Fibroblast of the aortic adventitia (primary cell): ENCODE measurements at places on chromosomes 13 and 19. TPM values are rescaled to one million over a fixed set of nuclear protein-coding genes. Genes with fewer than 3 reads are reported as not detected.

DNA sequence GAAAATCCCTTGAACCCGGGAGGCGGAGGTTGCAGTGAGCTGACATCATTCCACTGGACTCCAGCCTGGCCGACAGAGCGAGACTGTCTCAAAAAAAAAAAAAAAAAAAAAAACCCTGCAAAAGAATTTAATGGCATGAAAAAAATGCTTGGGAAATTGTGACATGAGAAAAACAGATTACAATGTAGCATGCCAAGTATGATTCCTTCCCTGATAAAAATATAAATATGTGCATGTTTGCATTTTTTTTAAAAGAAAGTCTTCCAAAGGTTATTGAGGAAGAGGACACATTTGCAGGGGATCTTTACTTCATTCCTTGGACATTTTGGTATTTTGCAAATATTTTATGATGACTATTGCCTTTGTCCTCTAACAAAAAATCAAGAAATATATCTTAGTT lies 14.5 kb upstream of the ZBTB32 start:
- DNase-seq = peak; percentile 46

The CCDC122 gene
- 1.1 and 11.2 TPM in 2 replicates for total RNA-seq

The ZNF763 gene
- total RNA-seq = 0.27 and 3.4 TPM in 2 replicates

- no peak for DNase-seq
Measured at GRCh38 chr13:26596458-26596857, 39.0 kb downstream of the WASF3 start.

DNA sequence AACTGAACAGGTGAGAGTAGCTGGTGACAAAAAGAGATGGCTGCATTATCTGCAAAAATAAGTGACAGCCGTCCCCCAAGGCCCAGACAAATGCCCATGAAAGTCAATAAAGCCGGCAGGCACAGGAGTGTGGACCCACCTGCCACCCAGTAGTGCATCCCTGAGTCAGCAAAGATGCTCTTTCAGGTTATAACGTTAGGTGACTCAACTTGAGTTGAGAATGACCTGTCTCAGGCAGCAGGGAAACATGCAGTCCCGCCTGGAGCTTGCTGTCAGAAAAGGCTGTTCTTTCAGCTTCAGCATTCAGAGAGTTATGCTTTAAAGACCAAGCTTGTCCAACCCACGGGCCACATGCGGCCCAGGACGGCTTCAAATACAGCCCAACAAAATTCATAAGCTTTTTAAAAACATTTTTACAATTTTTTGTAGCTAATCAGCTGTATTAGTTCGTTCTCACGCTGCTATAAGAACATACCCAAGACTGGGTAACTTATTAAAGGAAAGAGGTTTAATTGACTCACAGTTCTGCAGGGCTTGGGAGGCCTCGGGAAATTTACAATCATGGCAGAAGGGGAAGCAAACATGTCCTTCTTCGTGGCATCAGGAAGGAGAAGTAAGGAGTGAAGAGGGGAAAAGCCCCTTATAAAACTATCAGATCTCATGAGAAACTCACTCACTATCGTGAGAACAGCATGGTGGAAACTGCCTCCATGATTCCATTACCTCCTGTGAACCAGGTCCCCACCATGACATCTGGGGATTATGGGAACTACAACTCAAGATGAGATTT lies 110.4 kb downstream of the RAB20 start:
- no peak for DNase-seq

DNA sequence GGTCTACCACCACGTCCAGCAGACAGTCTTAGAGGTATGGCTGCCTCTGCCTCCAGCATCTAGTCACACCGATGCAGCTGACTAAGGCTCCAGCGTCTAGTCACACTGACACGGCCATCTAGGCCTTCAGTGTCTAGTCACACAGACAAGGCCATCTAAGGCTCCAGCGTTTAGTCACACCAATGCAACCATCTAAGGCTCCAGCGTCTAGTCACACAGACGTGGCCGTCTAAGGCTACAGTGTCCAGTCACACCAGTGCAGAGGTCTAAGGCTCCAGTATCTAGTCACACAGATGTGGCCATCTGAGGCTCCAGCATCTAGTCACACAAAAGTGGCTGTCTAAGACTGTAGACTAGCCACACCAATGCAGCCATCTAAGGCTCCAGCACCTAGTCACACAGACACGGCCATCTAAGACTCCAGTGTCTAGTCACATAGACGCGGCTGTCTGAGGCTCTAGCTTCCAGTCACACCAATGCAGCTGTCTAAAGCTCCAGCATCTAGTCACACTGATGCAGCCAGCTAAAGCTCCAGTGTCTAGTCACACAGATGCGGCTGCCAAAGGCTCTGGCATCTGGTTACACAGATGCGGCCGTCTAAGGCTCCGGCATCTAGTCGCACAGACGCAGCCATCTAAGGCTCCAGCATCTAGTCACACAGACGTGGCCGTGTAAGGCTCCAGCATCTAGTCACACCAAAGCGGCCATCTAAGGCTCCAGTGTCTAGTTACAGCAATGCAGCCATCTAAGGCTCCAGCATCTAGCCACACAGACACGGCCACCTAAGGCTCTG lies 55.1 kb downstream of the KLF2 start:
- no peak for DNase-seq

DNA sequence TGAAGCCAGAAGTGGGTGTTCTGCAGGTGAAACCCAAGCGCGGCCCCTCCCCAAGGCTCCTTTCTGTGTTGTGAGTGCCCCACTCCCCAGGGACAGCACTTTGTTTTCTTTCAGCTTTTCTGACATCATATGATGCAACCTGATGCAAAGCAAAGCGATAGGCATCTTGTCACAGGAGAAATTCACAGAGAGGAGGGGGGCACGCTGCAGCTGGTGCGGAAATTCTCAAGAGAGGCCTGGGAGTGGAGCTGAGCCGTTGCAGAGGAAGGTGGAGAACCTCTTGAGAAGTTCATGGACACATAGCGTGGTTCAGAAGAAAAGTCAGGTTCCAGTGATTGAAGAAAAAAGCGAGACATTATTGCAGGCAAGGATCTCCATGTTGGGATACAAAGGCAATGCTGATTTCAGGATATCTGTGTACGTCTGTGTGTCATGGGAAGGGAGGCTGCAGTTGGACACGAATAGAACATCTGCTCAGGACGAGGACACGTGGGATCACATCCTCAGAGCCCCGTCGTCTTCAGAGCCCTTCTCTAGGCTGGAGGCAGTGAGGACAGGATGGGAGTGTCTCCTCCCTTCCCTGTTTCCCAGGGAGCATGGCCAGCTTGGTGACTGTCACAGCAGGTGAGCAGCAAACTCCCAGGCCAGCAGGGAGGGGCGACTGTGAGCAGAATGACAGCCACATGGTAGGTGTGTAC lies 79.2 kb downstream of the IRS2 start:
- DNase-seq = no peak
